Heart left ventricle (tissue), 16 donors: ENCODE measurements at places on chromosomes 12 and 14. TPM values are rescaled to one million over a fixed set of nuclear protein-coding genes. Genes with fewer than 3 reads are reported as not detected.

DNA sequence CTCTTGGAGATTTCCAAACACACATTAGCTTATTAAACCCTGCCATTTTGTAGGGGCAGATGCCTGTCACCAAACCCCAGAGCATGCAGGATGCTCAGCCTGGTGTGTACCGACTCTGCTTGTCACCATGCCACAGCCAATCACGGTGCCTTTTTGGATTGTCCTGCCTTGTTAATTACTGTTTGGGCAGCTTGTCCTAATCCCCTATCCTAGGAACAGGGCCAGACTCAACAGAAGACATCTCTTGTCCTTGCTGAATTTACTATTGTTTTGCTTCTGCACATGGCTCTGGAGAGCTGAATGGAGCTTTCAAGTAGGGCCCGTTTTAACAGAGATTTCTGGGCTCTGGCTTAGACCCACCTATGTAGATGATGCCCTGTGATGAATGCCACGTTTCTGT, 388.5 kb downstream of the AACS start:
- H3K4me3 ChIP-seq, result no peak overlapping the region
- H3K4me1 ChIP-seq, result no peaks in the 10 kb centered on the region
- H3K36me3 ChIP-seq, result no peaks in the 10 kb centered on the region
- H3K27ac ChIP-seq, result no peak overlapping the region

DNA sequence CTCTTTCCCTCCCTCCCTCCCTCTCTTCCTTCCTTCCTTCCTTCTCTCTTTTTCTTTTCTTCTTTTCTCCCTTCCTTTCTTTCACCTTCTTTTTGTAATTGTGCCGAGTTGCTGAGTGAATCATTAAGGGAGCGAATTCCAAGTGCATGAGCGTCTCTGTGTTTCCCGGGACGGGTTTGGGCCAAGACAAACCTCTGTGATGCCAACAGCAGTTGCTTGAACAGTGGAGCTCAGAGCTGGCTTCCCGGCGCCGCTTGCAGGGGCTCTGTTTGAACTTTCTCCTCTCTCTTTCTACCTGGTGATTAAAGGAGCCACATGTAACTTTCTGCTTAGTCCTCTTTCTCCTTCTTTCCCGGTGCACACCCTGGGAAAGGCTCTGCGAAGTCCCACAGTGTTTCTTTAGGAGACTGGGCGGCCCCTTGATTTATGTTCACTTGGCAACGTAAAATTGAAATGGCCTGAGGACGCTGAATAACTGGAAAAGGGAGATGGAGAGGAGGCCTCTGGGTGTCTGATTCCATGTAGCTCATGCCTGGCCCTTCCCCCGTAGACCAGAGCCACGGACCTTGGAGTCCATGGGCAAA, 33.7 kb upstream of the MAP1LC3B2 start:
- peak overlapping the region; percentile 39 for H3K27ac ChIP-seq
- H3K27me3 ChIP-seq, result no peaks in the 10 kb centered on the region

- H3K4me3 ChIP-seq, result no peak overlapping the region
- H3K27ac ChIP-seq, result no peak overlapping the region
- no peak for DNase-seq
- H3K36me3 ChIP-seq, result no peaks in the 10 kb centered on the region
- peaks cover 2% of the 10 kb centered on the region for H3K27me3 ChIP-seq
Observed at GRCh38 chr14:97705976-97706375, 908.8 kb downstream of the VRK1 start.

DNA sequence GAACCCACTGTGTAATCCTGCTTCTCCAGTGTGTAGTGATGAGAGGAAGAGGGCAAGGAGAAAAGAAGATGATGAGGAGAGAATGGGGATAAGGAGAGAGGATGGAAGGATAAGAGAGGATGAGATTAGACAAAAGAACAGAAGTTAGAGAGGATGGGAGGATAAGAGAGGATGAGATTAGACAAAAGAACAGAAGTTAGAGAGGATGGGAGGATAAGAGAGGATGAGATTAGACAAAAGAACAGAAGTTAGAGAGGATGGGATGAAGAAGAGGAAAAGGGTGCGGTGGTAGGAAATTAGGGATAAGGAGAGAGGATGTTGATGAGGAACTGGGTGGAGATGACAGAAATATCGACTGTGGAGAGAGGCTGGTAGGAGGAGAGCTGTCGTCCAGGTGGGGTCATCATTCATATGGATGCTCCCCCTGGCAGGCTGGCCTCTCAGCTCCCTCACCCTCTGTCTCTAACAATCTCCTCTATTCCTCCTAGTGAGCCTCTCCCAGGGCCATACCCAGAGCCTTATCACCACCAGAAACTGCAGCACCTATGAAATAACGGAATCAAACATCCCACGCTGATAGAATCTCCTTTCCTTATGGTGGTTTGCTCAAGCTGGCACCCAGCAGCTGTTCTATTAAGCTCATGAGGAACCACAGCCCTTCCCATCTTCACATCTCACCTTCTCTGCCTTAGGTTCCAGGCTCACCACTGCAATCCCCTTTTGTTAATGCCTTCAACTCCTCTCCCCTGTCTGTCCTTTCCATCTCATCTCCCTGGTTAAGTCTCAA, 6.0 kb upstream of the CIROP start:
- H3K4me3 ChIP-seq, result no peak overlapping the region
- no peak overlapping the region for H3K27ac ChIP-seq
- no peaks in the 10 kb centered on the region for H3K4me1 ChIP-seq
- DNase-seq, result no peak
- H3K27me3 ChIP-seq, result no peaks in the 10 kb centered on the region
- H3K36me3 ChIP-seq, result no peaks in the 10 kb centered on the region

GRCh38 chr12:39971348-39971747, 134.5 kb downstream of the SLC2A13 start:
- H3K27me3 ChIP-seq, result no peaks in the 10 kb centered on the region
- DNase-seq, result no peak
- no peaks in the 10 kb centered on the region for H3K36me3 ChIP-seq
- no peaks in the 10 kb centered on the region for H3K4me1 ChIP-seq

DNA sequence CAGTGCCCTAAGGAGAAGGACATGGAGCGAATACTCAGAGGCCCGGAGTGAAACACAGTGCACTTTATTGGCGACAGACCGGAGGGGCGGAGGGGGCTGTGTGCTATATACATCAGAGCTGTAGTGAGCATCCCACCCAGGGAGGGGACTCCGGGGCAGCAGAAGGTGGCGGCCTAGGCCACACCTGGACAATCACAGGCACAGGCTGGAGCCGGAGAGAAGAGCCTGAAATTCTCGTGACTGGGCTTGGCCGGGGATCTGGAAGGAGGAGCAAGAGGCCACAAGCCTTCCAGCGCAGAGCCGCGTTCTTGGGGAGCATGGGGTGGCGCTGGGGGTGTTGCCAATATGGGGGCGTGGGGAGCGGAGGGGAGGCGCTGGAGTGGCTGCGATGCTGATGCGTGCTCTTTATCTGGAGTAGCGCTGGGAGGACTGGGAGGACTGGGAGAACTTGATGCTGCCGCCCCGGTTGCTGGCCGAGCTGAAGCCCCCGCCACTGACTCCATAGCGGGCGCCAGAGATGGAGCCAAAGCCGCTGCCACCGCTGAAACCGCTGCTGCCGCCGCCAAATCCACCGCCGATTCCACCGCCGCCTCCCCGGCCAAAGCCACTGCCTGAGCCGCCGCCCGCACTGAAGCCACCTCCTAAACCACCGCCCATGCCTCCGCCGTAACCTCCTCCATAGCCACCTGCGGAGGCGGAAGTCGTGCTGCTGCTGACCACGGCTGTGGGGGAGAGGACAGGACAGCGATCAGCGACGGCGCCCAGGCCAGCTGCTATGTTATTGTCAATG, 6.1 kb downstream of the KRT3 start:
- DNase-seq, result no peak
- H3K4me1 ChIP-seq, result no peaks in the 10 kb centered on the region
- H3K4me3 ChIP-seq, result no peak overlapping the region
- H3K27ac ChIP-seq, result no peak overlapping the region
- no peaks in the 10 kb centered on the region for H3K36me3 ChIP-seq

- peaks cover 21% of the 10 kb centered on the region for H3K27me3 ChIP-seq
- no peaks in the 10 kb centered on the region for H3K36me3 ChIP-seq
- DNase-seq, result no peak
- peak overlapping the region; percentile 10 for H3K27ac ChIP-seq
- no peaks in the 10 kb centered on the region for H3K4me1 ChIP-seq
- H3K4me3 ChIP-seq, result no peak overlapping the region
Observed at GRCh38 chr12:117100851-117101673, 1.8 kb upstream of the TESC start.

- H3K27me3 ChIP-seq, result no peaks in the 10 kb centered on the region
- no peak overlapping the region for H3K4me3 ChIP-seq
- no peaks in the 10 kb centered on the region for H3K36me3 ChIP-seq
- H3K4me1 ChIP-seq, result no peaks in the 10 kb centered on the region
Observed at GRCh38 chr14:88228522-88229236, 94.4 kb downstream of the KCNK10 start.

- no peak overlapping the region for H3K27ac ChIP-seq
- no peak for DNase-seq
Observed at GRCh38 chr12:66453120-66453519, 150.8 kb downstream of the HELB start.

DNA sequence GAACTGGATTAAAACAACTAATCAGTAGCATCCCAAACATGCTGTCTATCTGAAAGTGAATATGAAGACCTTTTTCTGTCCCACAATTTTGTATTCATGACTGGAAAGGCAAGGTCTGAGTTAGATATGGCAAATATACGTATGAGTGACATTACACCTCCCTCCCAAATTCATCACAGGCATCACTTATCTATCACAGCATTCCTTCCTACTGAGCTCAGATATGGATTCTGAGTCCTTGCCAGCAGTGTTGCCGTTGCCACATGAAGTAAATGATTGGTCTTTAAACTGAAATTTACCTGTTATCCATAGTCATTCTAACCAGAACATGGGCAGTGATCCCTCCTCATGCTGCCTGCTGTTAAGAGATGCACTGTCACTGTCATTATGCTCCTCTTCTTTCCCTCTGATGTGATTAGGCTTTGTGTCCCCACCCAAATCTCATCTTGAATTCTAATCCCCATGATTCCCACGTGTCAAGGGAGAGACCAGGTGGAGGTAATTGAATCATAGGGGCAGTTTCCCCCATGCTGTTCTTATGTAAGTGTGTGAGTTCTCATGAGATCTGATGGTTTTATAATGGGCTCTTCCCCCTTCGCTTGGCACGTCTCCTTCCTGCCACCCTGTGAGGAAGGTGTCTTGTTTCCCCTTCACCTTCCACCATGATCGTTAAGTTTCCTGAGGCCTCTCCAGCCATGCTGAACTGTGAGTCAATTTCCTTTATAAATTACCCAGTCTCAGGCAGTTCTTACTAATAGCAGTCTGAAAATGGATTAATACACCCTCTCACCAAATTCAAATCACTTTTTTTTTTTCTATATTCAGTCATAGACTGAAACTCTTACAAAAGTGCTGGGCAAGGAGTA, 288.4 kb downstream of the NUAK1 start:
- no peaks in the 10 kb centered on the region for H3K36me3 ChIP-seq
- DNase-seq, result no peak
- H3K27me3 ChIP-seq, result no peaks in the 10 kb centered on the region

DNA sequence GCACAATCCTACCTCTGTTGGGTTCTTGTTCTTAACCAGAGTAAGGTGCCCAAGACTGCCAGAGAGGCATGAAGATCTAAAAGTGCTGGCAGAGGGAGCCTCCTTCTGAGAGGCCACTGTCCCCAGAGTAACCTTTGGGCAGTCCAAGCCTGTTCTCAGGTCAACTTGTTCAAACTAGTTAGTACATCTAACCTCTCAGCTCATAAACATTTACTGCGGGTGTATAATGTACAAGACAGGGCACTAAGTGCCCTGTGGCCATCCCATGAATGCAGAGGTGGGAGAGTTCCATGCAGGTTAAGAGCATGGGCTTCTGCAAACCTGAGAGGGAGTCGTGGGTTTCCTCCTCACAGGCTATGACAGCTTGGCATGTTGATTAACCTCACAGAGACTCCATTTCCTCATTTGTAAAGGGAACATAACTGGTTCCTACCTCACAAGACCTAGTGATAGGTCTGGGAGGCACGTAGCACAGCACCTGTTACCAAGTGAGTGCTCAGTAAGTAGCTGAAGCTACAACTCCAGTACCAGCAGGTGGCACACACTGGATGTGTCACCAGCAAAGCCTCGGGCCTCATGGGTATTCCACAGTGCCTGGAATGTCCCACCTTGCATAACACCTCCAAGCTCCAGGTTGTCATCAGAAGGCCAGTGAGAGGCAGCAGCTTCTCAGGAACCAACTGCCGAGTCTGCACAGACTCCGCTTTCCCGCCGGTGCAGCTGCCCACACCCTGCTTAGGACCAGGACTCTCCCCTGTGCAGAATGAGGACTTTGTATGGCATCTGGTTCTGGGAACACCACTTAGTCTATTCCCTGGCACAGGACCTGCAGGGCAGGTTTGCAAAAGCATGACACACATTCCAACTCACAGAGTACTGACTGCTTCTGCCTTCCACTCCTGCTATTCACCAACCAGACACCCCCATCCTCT, 4.4 kb downstream of the VDR start:
- peaks cover 3% of the 10 kb centered on the region for H3K4me1 ChIP-seq
- no peak overlapping the region for H3K4me3 ChIP-seq
- DNase-seq, result no peak
- no peaks in the 10 kb centered on the region for H3K27me3 ChIP-seq

GRCh38 chr14:33894339-33894738, 56.5 kb downstream of the EGLN3 start:
- no peak overlapping the region for H3K27ac ChIP-seq
- no peak for DNase-seq
- no peak overlapping the region for H3K4me3 ChIP-seq
- no peaks in the 10 kb centered on the region for H3K36me3 ChIP-seq
- H3K4me1 ChIP-seq, result no peaks in the 10 kb centered on the region
- H3K27me3 ChIP-seq, result no peaks in the 10 kb centered on the region

- DNase-seq, result no peak
- H3K27me3 ChIP-seq, result no peaks in the 10 kb centered on the region
- no peaks in the 10 kb centered on the region for H3K36me3 ChIP-seq
- H3K4me1 ChIP-seq, result no peaks in the 10 kb centered on the region
- no peak overlapping the region for H3K4me3 ChIP-seq
- no peak overlapping the region for H3K27ac ChIP-seq
Observed at GRCh38 chr12:85157035-85157603, 121.0 kb downstream of the LRRIQ1 start.

DNA sequence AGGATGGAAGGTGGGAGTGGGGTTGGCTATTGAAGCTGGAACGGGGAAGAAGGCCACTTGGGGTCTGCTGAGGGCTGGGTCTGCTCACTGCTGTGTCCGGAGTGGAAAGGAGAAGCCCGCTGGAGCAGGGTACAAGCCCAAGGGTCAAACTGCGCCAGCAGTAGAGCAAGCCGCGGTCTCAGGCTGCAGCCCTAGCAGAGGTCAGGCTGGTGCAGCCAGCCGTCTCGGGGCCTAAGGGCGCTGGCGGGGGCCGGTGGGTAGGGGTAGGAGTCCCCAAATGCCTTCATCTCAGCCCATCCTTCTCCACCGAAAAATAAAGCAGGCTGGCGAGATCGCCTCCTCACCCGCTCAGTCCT, 718 bp upstream of the JDP2 start:
- no peaks in the 10 kb centered on the region for H3K27me3 ChIP-seq
- peaks cover 5% of the 10 kb centered on the region for H3K36me3 ChIP-seq
- peak overlapping the region; percentile 95 for H3K27ac ChIP-seq
- no peak for DNase-seq
- H3K4me1 ChIP-seq, result peaks cover 35% of the 10 kb centered on the region
- peak overlapping the region; percentile 77 for H3K4me3 ChIP-seq

The IGF1 gene
- total RNA-seq, result 15.6 TPM

The GPR135 gene
- total RNA-seq, result 2.6 TPM

The GUCY2C gene
- total RNA-seq, result not detected
